ENCODE measurements at places on chromosomes 11 and 22.

- no peak for DNase-seq
Observed at GRCh38 chr11:120928627-120929026, 95.3 kb upstream of the TBCEL start.

DNA sequence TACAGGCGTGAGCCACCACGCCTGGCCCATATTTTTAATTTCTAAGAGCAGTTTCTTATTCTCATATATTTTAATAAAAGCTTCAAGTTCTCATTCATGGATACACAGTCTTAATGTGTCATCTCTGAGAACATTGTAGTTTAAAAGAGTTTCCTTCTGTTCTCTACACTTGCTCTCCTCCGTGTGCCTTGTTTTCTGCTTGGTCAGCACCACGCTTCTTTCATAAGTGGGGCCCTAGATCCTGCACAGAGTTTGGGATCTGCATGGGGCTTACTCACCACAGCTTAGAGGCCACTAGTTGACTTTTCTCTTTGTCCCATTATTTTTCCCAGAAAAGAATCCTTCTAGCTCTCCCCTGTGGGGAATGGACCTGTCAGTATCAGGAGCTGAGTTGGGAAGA is 58.8 kb downstream of the PPP6R2 start:
- DNase-seq = no peak

GRCh38 chr11:65053827-65054508 is 4.4 kb downstream of the NAALADL1 start:
- peak; percentile 4 for DNase-seq

GRCh38 chr11:790721-791564 is 1.1 kb upstream of the CEND1 start:
- DNase-seq = no peak

DNA sequence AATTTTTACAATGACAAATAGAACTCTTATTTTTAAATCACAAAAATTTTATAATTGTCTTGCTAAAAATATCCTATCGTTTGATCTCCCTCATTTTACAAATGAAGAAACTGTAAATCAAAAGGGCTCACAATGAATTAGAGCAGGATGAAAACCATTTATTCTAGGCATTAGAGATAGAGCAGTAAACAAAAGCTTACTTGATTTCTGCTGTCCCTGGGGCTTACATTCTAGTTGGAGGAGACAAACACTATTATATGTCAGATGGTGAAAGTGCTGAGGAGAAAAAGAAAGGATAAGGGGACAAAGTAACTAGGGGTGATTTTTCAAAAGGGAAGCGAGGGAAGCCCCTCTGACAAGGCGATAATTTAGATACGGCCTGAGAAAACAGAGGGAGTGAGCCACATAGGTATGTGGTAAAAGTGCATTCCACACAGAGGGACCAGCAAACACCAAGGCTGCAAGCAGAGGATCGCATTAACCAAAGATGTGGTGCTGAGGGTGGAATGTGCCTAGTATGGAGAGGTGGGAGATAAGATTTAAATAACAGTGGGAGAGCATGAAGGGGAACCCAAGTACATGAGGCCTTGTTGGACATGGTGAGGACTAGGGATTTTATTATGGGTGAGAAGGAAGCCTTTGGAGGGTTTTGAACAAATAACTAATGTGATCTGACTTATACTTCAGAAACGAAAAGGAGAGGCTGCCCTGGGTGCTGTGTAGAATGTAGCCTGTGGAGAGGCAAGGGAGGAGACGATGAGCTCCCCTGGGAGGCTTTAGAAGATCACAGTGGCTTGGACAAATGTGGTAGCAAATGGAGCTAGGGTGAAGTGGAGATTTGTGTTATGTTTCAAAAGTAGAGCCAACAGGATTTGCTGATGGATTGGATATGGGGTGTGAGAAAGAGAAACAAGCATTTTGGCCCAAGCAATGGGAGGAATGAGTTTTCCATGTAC is 62.1 kb downstream of the PDHX start:
- no peak for DNase-seq

GRCh38 chr22:41641854-41642253 is 20.8 kb downstream of the XRCC6 start:
- DNase-seq = no peak

DNA sequence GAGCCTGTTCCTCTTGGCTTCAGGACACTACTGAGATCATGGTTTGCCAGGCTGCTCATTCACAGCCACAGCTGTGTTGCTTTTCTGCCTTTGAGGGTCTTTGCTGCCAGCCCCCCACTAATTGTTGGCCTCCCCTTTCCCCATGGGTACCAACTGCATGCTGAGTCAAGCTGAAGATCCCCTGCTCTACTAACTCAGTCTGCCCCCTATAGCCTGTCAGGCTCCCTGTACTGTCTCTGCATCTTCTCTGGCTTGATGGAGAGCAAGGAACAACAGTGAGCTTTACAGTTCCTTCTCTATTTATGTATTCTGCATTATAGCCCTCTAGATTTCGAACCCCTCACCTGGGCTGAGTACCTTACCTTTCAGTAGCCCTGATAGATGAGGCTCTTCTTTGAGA is 257.6 kb upstream of the CADM1 start:
- no peak for DNase-seq

DNA sequence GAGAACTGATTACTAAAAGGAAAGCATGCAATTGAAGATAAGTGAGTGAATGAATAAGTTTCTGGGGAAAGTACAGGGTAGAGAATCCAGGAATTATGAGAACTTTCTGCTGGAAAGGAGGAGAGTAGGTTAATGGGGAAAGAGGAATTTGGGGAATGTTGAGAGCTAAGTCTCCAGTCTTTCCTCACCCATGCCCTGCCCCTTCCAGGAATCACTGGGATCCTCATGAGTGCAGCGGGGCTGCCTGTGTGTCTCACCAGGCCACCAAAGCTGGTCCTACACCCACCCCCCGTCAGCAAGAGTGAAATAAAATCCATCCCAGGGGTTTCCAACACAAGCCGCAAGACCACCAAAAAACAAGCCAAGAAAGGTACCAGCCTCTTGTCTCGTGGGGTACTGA is 17.0 kb downstream of the DTX4 start:
- DNase-seq = no peak

GRCh38 chr22:46652081-46652846 is 32.1 kb downstream of the GRAMD4 start:
- no peak for DNase-seq

DNA sequence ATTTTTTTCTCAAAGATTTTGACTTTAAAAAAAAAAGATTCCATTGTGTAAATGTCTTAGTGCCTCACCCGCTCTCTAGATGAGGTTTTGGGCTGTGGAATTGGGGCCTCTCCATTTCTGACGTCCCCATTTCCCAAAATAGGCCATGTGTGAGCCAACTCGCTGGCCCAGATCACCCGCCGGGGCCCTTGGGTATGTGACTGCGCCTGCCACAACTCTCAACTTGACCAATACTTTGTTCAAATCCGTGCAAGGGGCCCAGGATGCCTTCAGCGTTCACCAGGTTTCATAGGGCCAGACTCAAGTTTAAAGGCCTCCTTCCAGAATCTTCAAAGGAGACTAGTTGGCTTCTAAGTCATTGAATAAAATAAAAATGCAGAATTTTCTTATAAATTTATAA is 96.0 kb downstream of the DHCR7 start:
- no peak for DNase-seq

DNA sequence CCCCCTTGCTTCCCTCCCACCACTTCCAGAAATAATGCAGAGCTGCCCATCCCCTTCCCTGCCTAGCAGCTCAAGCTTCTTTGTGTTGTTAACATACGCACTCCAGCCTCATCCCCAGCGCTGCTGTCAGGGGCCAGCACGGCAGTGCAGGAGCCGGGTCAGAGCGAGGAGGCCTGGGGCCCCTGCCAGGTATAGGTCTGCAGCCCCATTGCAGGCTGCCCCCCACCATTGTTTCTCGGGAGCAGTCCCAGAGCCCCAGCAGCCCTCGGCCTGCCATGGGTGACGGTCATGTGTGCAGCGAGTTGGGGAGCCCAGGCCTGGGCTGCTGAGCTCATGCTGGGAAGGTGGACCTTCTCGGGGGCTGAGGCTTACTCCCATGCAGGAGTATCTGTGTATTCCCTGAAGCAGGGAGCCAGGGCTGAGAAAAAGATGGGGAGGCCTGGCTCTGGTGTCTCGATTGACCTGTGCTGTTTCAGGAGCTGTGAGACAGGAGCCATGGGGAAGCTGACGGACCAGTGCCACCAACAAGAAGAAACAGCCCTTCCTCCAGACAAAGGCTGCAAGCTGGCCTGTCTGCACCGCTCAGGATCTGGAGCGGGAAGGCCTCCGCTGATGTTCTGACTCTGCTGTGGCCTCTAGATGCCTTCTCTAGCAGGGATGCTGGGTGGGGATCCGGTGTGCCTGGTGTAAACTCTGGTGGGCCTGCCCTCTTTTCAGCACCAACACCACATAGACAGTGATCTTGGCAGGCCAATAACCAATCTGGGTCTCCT is 220.5 kb upstream of the B3GAT1 start:
- DNase-seq = no peak

- no peak for DNase-seq
Observed at GRCh38 chr11:71302911-71303310, 50.5 kb upstream of the SHANK2 start.

DNA sequence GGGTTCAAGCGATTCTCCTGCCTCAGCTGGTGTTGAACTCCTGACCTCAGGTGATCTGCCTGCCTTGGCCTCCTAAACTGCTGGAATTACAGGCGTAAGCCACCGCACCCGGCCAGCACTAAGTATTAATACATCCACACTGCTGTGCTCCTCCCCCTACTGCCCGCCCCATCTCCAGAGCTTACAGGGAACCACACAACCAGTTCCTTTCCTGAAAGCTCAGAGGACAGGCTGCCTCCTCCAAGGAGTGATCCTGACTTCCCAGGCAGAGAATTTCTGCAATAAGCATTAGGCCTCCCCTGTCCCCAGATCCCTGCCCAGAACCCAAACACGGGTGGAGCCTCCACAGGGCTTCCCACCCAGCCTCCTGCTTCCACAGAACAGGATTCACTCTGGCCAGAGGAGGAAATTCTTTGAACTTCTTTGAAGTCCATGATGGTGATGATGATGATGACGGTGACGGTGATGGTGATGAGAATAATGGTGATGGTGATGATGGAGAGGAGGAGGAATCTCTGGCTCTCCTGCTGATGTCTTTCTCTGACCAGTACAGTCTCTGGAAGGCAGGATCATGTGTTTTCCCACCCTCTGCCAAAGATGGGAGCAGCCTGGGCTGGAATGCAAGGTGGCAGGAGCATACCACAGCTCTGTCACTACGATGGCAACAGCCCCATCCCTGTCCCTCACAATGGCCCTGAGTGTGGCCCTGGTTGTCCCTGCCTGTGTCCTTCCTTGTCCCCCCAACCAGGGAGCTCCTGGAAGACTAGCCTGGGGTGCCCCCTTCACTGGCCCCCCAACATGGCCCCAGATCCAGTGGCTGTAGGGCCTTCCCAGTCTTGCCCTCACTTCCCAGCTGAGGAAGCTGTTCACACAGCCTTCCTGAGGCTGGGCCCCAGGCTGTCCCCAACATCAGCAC is 33.5 kb upstream of the CSNK1E start:
- DNase-seq = no peak

DNA sequence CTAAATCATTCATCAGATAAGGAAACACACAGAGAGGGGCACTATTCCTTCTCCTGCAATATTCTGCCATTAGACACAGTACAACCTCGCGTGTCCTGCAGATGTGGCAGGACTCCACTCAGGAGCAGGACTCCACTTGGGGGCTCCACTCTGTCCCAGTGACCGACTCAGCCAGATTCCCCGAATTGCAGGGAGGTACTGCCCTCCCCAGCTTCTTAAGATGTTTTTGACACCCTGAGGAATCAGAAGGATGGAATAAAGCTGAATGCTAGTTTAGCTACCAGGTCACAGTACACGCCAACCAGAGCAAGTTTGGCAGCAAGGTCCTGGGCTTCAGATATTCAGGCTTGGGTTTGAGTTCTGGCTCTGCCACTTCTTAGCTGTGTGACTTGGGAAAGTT is 99.3 kb upstream of the USP47 start:
- no peak for DNase-seq

- no peak for DNase-seq
Observed at GRCh38 chr11:75945446-75945845, 130.4 kb downstream of the UVRAG start.

- DNase-seq = no peak
Observed at GRCh38 chr11:108768370-108768769, 103.5 kb downstream of the DDX10 start.

- peak; percentile 77 for DNase-seq
Observed at GRCh38 chr11:64844330-64845128, at the start of gene CDC42BPG. Gene CDC42BPG (minus strand): TSS chr11:64844653. CDS start chr11:64844569, 84 bp downstream.

DNA sequence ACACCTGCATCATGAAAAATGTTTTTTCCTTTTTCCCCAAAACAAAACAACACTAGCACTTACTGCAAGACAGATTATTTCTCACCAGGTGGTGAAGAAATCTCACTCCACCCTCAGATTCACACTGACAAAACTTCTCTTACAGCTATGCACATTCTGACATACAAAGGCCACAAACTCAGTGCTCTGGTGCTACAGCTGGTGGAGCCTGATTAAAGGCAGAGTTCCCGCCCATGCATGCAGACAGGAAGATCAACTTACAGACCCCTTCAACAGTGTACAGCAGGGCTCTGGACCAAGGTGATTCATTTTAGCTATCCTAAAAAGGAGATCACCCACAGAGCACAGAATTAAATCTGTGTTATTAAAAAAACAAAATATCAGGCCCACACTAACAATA is 112.6 kb downstream of the CADM1 start:
- no peak for DNase-seq

- DNase-seq = no peak
Observed at GRCh38 chr11:47667555-47667954, 25.2 kb upstream of the MTCH2 start.

GRCh38 chr22:19568337-19569275 is 44.4 kb upstream of the CLDN5 start:
- no peak for DNase-seq

- no peak for DNase-seq
Observed at GRCh38 chr11:30585125-30585891, 845 bp downstream of the MPPED2 start.

DNA sequence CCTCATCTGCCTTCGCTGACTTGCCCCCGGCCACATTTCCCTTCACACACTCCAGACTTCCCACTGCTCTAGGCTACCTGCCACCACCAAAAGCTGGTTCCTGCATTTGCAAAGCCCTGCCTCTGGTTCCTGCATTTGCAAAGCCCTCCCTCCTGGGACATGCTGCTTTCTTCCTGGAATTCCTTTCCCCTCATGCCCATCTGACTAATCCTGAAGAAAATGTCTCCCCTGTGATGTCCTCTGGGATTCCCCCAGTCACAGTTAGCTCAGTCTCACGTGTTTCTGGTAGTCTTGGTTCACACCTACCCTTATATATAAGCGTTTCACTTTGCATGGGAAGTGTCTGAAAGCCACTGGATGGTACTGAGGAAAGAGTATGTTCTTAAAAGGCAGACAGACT is 206.9 kb downstream of the DBX1 start:
- DNase-seq = no peak

- DNase-seq = no peak
Observed at GRCh38 chr22:37559901-37560607, at the start of gene CDC42EP1. Gene CDC42EP1 (plus strand): TSS chr22:37560480. CDS start chr22:37566350, 5,870 bp downstream.

DNA sequence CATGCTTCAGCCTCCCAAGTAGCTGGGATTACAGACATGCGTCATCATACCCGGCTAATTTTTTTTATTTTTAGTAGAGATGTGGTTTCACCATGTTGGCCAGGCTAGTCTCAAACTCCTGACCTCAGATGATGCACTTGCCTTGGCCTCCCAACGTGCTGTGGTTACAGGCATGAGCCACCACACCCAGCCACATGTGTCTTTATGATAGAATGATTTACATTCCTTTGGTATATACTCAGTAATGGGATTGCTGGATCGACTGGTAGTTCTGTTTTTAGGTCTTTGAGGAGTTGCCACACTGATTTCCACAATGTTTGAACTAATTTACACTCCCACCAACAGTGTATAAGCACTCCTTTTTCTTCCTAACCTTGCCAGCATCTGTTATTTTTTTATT is 276.2 kb downstream of the METTL15 start:
- DNase-seq = no peak

Data from T-helper 2 cell (primary cell).